ENCODE measurements at places on chromosomes 6 and 20.

GRCh38 chr20:62766071-62766450 lies 30.2 kb upstream of the MRGBP start:
- DNase-seq, result no peak

DNA sequence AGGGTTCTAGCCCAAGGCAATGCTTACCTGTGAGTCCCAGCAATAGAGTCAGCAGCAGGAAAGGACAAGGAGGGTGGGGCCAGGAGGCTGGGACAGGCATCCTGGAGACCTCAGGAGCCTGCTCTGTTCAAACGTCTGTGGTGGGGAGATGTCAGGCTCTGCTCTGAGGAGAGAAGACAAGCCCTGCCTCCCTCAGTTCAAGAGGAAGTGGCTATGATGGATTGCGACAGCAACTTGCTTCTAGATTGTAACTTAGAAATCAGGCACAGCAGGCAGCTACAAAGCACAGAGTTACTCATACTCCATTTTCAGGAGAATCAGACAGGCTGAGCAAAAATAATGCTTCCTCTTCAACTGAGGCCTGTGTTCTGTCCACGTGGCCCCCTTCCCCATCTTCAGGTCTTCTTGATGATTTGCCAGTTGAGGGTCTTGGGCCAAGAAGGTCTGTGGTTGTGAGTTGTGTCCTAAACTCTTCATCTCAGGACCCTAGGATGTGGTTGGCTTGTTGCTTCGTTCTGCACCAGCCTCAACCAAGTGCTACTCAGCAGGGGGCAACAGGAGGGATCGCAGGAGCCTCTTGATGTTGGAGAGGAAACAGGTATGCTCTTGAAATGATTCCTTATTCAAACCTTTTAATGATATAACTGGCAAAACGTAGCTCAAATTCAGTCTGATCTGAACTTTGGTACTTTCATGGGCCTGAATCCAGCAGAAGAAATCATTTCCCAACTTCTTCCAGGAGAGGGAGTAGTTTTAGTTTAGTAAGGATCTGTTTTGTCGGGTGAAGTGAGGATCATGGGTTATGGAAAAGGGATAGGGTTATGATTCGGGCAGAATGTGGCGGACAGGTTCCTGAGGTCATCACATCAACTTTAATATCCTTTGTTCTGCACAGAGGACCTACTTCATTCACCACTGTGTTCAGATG lies 31.0 kb downstream of the SIRPB1 start:
- DNase-seq, result no peak

DNA sequence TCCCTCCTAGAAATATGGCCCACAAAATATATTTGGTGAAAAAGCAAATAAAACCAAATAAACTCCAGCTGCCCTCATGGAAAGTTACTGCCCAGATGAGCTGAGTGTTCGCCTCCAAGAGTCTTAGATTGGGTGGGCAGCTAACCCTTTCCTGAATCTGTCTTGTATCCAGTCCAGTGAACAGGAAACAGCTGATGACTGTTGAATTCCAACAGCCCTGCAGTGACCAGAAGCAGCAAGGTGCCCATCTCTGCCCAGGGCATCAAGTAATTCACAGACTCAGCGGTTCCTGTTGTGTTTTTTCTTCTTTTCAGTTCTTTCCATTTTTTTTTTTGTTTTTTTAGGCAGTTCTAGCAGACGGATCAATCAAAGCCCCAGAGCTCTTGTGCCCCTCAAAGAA lies 199.2 kb downstream of the UBE3D start:
- no peak for DNase-seq

- DNase-seq, result no peak
Measured at GRCh38 chr20:47784599-47785310, 526 bp downstream of the SULF2 start.

DNA sequence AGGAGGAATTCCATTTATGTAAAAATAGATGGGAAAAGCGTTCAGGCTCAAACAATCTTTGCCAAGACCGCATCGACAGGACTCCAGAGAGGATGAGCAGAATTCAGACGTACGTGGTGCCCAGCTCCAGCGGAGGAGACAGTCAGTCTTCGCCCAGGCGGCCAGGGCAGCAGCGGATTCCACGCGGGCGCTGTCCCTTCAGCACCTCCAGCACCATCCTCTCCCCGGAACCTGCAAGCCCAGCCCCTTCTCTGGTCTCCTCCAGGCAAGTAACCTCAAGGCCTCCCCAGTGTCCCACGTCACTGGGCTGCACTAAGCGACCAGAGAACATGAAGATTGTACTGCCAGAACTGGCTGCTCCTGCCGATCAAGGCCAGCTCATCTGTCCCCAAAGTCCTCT lies 2.8 kb upstream of the KCNQ2 start:
- DNase-seq, result no peak

Data from cortex of kidney (tissue), 1 donor.